NCI-H2081 (cell line): ENCODE measurements at places on chromosomes 2 and 18.

DNA sequence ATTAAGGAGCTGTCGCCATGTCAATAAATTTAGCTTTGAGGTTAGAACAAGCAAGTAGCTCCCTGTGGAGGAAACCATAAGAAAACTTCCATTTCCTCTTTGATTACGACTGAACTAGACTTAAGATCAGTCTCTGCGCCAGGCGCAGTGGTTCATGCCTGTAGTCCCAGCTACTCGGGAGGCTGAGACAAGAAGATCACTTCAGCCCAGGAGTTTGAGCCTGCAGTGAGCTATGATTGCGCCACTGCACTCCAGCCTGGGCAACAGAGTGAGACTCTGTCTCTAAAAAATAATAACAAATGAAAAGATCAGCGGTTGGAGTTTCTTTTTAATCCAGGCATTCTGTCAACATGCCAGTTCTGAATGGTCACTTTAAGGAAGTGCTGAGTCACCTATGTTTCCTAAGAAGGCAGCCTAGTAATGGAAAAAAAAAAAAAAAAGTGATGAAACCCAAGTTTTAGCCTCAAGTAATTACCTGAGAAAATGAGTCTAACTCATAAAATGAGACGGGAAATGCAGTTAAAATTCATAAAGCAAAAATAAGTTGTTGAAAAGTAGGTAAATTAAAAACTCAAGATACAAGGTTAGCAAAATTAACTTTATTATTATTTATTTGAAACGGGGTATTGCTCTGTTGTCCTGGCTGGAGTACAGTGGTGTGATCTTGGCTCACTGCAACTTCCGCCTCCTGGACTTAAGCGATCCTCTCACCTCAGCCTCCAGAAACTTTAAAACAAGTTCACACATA is 10.2 kb downstream of the C18orf32 start:
- no peak for DNase-seq

GRCh38 chr18:13464432-13465123 is 246.0 kb downstream of the LDLRAD4 start:
- DNase-seq: no peak

GRCh38 chr2:168244318-168244717 is 3.1 kb downstream of the STK39 start:
- DNase-seq: peak; percentile 76

DNA sequence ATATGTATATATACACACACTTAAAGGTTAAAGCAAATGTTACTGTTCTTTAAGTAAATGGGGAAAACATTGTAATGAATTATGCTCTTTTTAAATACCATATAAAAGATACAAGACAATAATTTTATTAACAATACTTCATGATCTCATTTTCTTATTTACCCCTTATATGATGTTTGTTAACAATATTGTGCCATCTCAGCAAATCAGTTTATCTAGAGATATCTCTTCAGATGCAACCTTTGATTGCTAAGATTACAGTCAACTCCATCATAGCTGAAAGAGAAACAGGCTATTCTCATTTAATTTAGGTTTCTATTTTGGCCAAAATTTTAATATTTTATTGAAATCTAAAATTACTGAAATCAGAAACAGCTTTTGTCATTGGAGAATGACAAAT is 197.9 kb downstream of the CALCRL start:
- DNase-seq: no peak

- no peak for DNase-seq
Observed at GRCh38 chr2:198456418-198456817, 652.0 kb downstream of the PLCL1 start.

DNA sequence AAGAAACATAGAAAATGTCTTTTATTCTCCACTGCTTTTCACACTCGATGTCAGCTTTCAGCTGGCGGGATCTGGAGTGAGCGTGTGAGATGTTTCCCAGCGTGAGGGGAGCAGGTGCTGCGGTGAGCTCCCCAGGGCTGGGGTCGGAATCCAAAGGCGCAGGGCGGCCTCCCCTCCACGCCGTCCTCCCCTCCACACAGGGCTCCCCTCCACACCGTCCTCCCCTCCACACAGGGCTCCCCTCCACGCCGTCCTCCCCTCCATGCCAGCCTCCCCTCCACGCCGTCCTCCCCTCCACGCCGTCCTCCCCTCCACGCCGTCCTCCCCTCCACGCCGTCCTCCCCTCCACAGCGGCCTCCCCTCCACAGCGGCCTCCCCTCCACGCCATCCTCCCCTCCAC is 26.9 kb upstream of the KCNG2 start:
- DNase-seq: no peak

GRCh38 chr18:69840001-69840400 is 107.7 kb downstream of the CD226 start:
- peak; percentile 36 for DNase-seq

DNA sequence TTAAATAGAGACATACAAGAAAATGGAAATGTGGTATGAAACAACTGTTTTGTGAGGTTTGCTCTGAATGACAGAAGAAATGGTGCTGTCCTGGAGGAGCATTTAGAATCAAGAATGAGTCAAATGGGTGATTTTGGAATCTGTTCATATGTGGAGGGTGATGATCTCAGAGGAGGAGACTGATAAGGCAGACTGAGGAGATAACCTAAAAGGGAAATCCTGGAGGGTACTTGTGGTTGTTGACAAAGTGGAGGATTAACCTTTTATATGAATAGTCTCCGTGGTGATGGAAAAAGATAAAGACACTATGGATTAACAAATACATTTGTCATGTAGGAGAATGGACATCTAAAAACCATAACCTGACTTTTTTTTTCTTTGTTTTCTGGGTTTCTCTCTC is 74.1 kb downstream of the MMADHC start:
- DNase-seq: no peak

- no peak for DNase-seq
Observed at GRCh38 chr2:7016601-7017211, 99.5 kb downstream of the RNF144A start.

DNA sequence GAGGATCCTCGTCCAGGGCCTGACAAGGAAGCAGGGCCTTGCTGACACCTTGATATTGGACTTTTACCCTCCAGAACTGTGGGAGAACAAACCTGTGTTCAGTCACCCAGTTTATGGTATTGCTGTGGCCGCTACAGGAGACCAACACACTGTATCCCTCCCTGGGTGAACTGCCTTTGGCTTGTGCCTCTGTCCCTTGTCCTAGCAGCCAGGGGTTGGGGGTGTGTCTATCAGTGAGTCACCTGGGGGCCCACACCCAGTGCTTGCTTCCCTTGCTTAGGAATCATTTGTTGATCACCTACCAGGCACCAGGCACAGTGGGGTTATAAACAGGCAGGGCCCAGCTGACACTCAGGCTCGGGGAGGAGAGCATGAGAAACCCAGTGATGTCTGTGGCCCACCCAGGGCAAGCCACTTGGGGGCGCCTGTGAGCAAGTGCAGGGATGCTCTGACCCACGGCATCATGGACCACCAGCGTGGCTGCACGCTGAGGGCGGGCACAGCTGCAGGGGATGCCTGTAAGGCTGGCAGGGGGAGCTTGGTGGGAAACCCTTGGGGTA is 17.1 kb downstream of the TMEM185B start:
- no peak for DNase-seq

DNA sequence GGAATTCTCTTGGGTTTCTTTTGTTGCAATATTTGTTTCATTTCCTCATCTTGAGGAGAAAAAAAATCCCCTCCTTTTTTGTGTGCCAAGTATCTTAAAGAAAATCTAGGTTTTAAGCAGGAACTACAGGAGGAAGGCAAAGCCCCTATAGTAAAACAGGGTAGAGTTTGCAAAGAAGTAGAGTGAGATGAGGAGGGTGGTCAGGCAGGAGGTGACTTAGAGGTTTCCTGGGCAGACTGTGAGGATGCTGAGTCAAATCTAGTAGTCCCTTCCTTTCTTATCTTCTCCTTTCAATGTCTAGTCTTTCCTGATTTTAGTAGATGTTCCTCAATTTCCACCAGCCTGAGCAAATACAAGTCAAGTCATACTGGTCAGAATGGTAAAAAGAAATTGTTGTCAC is 222.5 kb downstream of the PMAIP1 start:
- no peak for DNase-seq

DNA sequence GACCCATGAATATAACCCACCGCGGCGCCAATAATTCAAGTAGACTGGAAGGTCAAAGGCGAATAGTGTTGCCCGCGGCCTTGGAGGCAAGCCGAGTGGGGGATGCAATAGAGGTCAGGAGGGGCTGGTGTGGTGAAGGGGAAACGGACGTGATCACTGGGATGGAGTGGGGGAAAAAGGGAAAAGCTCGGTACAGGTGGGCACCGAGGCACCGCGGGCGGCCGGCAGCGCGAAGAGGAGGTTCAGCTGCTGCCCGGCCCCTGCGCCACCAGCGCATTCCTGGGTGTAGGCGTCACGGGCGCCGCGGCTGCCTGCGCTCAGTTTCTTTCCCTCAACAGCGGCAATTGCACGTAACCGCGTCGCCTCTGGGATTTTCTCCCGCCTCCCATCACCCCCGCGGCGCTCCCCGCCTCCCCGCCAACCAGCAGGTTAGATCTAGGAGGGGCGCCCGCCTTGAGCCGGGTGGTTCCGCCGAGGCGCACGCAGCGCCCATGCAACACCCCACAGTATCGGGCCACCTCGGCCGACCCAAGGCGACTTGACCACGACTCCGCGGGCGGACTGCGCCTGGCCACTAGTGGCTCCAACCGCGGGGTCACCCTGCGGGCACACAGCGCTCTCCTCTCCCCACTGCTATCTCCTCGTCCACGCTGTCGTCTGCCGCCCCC is 1.5 kb downstream of the RND3 start:
- peak; percentile 71 for DNase-seq

DNA sequence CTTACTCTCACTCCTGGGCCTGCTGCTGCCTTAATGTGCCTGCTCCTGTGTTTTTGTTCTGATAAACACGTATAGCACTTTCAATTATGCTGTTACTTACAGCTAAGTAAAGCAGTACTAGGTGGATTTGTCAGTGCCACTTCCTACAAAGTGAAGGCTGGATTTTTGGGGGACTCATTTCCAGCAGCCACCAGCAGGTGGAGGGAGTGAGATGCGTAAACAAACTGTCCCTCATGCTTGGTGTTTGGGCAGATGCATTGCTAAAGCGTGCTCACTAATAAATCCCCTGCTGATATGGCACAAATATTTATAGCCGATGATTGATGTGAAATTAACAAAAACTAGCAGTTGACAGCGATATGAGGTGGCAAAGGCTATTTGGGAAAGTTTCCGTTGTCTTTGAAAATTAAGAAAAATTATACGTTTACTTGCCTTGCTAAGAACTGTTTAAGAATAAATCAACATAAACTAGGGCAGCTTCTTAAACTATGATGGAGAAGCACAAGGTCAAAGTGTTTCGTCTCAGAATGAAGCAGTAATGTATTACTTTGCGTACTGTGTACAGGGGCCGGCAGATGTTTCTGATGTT is 101.7 kb downstream of the AGAP1 start:
- DNase-seq: peak; percentile 80

- no peak for DNase-seq
Observed at GRCh38 chr18:55484773-55485172, 103.2 kb downstream of the TCF4 start.

DNA sequence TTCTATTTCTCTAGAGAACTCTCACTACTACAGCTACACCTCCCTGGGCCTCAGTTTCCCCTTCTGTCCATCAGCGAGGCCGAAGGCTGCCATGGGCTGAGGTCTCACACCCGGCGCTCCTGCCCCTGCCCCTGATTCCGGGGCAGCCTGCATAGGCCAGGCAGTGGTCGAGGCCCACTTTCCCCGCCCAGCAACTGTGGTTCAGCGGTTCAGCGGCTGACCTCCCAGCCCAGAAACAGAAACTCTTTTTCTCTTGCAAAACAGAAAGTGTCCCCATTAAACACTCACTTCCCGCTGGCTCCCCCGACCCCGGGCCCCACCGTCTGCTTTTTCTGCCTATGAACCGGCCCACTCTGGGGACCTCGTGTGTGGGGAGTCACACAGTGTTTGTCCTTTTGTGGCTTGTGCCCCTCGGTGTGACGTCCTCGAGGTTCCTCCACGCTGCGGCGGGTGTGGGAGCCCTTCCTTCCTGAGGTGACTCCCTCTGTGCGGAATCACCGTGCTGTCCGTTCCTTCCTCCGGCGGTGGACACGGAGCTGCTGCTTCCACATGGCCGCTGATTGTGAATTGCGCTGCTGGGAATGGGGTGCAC is 16.0 kb downstream of the PDCD1 start:
- no peak for DNase-seq

DNA sequence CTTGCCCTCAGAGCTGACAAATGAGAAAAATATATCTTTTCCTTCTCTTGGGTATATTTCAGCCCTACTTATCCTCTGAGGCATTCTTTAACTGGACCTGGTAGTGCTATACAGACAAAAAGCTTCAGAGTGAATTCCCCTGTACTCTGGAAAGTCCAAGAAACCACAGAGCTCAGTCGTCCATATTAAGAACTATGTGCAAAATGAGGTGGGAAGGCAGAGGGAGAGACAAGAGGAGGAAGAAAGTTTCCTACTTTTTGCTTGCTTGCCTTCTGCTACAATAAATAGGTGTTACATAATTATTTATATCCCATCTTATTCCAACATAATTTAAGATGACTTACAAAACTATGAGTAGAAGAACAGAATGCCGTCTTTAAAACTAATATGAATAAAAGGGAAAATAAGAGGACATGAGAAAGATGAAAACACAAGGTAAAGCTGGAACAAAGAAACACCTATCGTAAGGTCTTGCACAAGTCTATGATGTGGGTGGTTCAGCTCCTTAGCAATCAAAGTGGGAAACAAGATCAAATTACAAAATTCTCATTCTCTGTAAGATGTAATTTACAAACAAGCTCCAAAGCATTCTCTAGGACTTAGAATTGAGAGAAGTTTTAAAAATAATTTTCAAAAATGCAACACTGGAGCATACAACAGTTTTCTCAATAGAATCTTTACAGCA is 97.9 kb downstream of the BAZ2B start:
- no peak for DNase-seq

- DNase-seq: no peak
Observed at GRCh38 chr2:72533765-72534164, 292.1 kb downstream of the EXOC6B start.

- DNase-seq: no peak
Observed at GRCh38 chr18:61946449-61946848, 53.6 kb upstream of the RNF152 start.
